ENCODE measurements at places on chromosomes 13 and 19.

DNA sequence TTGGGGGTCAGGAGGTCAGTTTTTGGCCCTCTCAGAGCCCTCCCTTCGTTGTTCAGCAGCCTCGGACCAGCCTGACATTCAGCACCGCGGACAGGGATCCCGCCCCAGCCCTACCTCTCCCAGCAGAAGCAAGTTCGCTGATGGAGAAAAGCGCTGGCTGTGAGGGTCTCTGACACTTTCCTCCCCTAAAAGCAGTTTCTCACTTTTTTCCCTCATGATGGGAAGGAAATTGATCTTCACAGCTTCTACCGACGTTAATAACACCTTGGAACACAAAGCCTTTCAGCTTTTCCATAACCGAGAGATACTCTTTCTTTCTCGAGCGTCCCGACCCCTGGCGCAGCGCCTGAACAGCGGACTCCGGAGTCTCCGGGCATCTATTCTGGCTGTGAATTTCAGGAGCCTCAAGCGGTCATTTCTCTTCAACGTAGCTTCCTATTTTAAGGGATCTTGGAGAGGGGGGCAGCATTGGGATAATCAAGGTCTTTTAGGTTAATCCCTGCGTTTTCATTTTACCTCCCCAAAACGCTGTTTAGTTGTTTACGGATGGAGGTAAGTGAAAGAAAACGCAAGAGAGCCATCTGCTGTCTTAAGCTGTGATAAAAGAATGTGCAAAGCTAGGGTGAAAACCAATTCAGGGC is 467.2 kb downstream of the ITGBL1 start:
- DNase-seq = peak; percentile 43

DNA sequence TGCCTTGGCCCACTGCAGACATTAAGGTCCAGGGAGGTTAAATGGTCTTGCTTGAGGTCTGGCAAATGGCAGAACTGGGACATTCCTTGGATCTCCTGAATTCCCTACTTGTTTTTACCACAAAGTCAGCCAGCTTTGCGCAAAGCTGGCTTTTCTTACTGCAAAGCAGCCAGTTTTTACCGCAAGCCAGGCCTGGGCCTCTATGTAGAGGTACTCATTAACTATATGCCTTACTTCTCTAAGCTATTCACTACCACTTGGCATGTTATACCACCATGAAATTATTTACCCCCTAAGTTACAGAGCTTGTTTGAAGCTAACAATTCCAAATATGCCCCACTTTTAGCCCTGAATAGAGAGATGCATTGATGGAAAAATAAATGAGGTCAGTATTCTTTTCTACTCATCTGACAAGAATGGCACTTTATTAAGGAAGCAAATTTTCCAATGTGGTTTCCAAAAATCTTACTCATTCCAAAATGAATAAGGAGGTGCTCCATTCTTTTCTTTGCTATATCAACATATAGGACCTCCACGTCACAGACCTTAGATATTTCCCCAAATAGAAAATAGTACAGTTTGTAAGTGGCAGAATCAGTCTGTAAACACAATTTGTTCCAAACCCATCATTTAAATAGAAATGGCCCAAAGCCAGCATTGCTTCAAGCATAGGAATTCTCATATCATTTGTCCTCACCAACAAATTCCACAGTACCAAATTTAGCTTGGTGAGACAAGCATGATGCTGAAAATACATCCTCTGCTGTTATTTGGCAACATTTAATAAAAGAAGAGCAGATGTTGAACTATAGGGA is 143.9 kb upstream of the TSC22D1 start:
- peak; percentile 79 for DNase-seq

- DNase-seq = peak; percentile 21
These were observed 20.4 kb downstream of the UBL3 start for GRCh38 chr13:29830000-29830399.

- DNase-seq = no peak
These were observed 1.0 kb downstream of the EFNA2 start for GRCh38 chr19:1286487-1287353.

DNA sequence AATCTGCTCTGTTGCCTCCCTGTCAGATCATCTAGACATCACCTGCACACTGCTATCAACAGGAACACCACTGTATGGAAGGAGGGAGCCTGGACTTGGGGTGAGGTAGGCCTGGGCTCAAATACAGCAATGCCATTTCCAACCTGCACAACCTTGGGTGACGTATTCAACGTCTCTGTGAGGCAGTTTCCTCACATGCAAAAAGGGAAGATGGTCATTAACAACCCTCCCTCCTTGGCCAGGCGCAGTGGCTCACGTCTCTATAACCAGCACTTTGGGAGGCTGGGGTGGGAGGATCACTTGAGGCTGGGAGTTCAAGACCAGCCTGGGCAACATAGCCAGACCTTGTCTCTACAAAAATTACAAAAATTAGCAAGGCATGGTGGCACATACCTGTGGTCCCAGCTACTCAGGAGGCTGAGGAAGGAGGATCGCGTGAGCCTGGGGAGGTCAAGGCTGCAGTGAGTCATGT is 13.1 kb downstream of the XRCC1 start:
- no peak for DNase-seq

- DNase-seq = no peak
These were observed 498.6 kb upstream of the SLITRK1 start for GRCh38 chr13:84380866-84381265.

DNA sequence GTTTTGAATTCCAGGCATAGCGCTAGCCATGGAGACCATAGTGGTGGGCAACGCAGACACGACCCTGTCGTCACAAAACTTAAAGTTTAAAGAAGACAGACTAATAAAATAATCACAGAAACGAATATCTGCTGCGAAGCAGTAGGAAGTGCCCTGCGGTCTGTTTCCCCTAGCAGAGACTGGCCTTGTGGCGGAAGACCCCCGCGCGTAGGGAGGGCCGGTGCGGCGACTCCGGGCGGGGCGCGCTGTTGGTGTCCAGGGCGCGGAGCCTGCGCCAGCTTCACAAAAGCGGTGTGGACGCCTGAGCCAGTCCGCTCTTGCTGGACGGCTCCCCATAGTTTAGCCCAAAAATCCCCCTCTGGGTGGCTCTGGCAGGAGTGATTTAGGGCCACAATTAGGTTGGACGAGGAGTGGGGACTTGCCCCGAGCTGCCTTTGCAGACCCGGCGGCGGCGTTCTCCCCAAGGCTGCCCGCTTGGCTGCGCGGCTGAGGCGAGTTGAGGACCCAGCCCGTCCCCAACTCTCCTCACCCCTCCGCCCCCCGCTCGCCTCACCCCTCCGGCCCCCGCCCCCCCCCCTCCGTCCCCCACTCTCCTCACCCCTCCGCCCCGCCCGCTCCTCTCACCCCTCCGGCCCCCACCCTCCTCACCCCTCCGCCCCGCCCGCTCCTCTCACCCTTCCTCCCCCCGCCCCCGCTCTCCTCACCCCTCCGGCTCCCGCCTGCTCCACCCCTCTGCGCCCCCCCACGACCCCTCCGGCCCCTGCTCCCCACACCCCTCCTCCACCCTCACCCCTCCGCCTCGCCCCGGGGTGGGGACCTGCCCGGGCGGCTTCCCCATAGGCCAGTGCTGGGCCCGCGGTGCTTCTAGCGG is 14.2 kb upstream of the LATS2 start:
- DNase-seq = peak; percentile 13

GRCh38 chr19:1244693-1245451 is 3.3 kb downstream of the ATP5F1D start:
- no peak for DNase-seq

DNA sequence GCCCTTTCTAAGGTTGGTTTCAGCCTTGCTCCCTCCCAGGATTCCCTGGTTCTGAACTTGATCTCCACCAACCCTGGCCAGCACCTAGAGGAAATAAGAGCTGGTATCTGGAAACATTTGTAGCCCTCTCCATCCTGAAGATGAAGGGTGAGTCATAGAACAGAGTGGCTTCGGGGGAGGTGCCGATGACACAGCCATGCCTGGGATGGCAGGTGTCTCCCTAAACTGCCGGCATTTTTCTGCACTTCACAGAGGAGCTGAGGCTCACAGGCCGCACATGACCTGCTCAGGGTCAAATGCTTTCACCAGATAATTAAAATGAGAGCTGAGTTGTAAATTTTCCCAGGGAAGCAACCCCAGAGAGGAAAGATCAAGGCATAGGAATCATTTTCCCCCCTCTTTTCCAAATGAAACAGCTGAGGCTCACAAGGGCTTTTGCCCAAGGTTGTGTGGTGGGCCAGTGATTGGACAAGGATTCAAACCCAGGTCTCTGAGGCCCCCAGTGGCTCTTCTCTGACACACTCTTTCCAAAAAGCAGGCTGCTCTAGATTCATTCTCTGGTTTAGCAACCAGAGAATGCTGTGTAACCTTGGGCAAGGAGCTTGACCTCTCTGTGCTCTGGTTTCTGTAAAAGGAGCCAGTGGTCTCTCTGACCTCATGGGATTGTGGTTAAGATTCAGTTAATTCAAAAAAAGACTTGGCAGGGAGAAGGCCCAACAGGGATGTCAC is 1.2 kb upstream of the SLC25A42 start:
- peak; percentile 20 for DNase-seq

- DNase-seq = no peak
These were observed 2.1 kb downstream of the RNF126 start for GRCh38 chr19:660793-661426.

DNA sequence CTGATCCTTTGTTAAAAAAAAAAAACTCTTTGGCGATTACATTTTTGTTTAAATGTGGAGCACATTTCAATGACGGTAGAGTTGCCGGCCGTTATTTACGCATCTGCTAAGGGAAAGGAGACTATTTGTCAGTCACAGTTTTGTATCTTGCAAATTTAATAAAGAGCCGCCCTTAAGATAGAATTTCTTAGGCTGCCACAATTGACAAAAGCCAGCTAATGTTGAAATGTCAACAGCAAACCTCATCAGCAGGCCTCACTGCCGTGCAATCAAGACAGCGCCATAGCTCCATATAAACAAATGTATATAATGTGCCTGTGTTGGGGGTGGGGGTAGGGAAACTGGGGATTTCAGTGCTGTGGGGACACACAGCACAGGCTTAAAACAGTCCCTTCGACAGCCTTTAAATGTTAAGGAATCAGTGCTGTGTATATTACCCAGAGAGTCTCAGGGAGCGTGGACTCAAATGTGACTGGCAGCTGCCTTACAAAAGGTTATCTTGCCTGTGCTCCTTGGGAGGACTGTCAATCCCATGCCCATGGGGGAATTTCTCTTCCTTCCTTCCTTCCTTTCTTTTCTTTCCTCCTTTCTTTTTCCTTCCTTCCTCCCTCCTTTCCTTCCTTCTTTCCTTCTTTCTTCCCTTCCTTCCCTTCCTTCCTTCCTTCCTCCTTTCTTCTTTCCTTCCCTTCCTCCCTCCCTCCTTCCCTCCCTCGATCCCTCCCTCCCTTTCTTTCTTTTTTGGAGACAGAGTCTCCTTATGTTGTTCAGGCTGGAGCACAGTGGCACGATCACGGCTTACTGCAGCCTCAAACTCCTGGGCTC is 108.0 kb downstream of the URI1 start:
- no peak for DNase-seq

GRCh38 chr13:94162289-94162688 is 317.2 kb downstream of the DCT start:
- DNase-seq = no peak
